ENCODE measurements at places on chromosomes 2 and 18. TPM values are rescaled to one million over a fixed set of nuclear protein-coding genes. Genes with fewer than 3 reads are reported as not detected.

The PROM2 gene
- 0.74 TPM for polyA plus RNA-seq

The SERPINB13 gene
- polyA plus RNA-seq: not detected

DNA sequence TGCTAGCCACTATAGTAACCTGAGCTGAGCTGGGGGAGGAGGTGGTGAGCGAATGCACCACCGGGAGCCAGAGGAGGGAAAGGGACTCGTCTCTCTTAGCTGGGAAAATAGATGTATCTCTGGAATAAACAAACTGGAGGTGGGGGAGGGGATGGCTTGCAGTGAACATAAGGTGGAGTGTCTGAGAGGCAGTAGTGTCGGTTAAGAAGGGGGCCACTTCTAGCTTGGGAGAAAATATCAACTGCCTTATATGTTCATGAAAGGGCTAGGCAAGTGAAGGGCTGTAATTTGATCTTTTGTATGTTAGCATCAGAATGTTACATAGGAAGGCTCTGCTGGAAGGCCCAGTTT is 2.2 kb downstream of the SETBP1 start:
- H3K4me1 ChIP-seq: peaks cover 13% of the 10 kb centered on the region
- H3K27ac ChIP-seq: no peak overlapping the region
- no peaks in the 10 kb centered on the region for H3K36me3 ChIP-seq
- peaks cover 9% of the 10 kb centered on the region for H3K27me3 ChIP-seq
- peak overlapping the region; percentile 9 for H3K4me3 ChIP-seq

GRCh38 chr2:226544596-226545210 is 254.9 kb downstream of the IRS1 start:
- H3K27ac ChIP-seq: no peak overlapping the region
- H3K27me3 ChIP-seq: no peaks in the 10 kb centered on the region
- no peak for DNase-seq
- H3K4me3 ChIP-seq: no peak overlapping the region
- H3K4me1 ChIP-seq: no peaks in the 10 kb centered on the region
- no peaks in the 10 kb centered on the region for H3K36me3 ChIP-seq

- H3K27me3 ChIP-seq: no peaks in the 10 kb centered on the region
- H3K36me3 ChIP-seq: no peaks in the 10 kb centered on the region
- no peak overlapping the region for H3K27ac ChIP-seq
- H3K4me1 ChIP-seq: peaks cover 18% of the 10 kb centered on the region
- H3K4me3 ChIP-seq: no peak overlapping the region
- DNase-seq: no peak
Observed at GRCh38 chr2:199907008-199907714, 3.9 kb upstream of the C2orf69 start.
